CD4-positive, alpha-beta T cell treated with Interleukin-6 at 100 ng/mL for 8 hours (primary cell): ENCODE measurements at places on chromosomes 3 and 15.

DNA sequence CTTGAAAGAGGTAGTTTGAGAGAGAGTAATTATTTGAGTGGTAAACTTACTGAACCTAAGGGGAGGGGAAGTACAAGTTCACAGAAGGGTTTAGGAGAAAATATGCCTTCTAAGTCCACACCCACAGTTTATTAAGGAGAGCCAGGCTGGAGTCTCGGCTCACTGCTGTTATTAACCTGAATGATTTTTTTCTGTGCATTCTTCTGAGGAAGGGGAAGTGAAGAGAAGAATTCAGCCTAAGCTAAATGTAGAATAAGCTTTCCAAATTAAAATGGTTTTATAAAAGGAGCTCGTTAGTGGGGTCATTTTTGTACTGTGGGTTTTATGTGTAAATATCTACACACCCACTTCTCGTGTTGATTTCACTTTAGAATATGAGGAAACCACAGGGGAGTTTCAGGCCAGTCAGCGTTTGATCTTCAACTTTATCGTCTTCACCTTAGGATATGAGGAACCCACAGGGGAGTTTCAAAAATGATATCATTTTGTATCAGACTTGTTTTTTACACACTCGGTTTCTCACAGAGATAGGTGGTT, 1.5 kb downstream of the WHAMM start:
- DNase-seq = peak; percentile 67

DNA sequence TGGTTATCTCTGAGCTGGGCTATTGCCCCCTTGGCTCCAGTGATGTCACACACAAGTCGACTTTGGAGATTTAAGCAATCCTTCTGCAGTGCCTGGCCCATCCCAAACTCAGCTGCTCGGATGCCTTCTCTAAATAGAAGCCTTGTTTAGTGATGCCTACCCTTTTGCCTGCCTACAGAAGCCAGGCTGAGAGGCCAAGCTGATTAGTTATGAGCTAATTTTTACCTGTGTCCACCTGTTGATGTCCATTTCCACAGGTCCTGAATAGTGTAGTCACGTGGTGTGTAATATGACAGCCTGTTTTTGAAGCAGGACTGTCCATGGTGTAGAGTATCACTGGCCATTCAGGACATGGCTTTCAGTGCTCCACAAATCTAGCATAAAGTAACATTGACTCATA, 45.5 kb downstream of the SSUH2 start:
- DNase-seq = no peak

GRCh38 chr3:159830523-159831154, 158.0 kb upstream of the IL12A start:
- no peak for DNase-seq

DNA sequence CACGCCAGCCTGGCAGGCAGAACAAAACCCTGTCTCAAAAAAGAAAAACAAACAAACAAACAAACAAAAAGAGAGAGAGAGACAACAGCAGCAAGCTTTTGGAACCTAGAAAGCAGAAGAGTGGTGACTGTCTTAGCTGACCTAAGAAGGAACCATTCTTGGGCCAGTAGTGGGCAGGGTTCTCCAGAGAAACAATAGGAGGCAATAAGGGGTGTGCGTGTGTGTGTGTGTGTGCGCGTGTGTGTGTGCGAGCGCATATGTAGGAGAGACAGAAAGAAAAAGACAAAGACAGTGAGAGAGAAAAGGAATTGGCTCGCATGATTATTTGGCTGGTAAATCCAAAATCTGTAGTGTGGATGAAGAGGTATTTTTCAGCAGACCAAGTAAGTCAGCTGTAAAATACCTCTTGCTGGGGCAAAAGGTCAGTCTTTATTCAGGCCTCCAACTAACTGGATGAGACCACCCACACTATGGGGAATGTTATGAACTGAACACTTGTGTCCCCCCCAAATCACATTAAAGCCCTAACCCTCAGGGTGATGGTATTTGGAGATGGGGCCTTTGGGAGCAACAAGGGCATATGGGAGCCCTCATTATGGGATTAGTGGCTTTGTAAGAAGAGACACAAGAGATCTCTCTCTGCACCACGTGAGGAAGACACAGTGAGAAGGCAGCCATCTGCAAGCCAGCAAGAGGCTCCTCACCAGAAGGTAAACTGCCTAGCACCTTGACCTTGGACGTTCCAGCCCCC, 15.1 kb upstream of the BLM start:
- no peak for DNase-seq

DNA sequence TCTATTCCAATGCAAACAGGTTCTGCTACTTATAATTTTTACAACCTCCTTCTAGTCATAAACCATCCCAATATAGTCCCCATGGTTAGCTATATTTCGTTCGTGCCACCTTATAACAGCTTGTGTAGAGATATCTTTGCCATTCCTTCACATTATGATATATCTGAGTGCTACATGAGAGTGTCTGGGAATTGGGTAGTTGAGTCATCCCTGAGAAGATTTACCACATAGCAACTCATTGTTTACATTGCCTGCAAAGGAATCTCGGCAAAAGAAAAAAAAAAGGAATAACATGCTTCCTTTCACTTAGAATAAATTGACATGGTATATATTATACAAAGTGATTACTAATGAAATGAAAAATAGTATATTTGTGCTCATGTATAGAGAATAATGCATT, 86.0 kb upstream of the VGLL3 start:
- DNase-seq = no peak

GRCh38 chr15:43211224-43211735, 9.5 kb downstream of the EPB42 start:
- DNase-seq = no peak

DNA sequence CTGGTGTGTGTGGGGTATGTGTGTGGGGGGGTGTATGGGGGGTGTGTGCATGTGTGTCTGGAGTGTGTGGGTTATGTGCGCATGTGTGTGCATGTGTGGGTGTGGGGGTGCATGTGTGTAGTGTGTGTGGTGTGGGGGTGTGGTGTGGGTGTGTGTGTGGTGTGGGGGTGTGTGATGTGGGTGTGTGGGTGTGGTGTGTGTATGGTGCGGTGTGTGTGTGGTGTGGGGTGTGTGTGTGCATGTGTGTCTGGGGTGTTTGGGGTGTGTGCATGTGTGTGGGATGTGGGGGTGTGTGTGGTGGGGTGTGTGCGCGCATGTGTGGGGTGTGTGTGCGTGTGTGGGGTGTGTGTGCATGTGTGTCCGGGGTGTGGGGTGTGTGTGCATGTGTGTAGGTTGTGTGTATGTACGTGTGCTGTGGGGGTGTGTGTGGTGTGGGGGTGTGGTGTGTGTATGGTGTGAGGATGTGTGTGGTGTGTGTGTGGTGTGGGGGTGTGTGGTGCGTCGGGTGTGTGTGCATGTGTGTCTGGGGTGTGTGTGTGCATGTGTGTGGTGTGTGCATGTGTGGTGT, 6.2 kb upstream of the OCA2 start:
- DNase-seq = no peak

DNA sequence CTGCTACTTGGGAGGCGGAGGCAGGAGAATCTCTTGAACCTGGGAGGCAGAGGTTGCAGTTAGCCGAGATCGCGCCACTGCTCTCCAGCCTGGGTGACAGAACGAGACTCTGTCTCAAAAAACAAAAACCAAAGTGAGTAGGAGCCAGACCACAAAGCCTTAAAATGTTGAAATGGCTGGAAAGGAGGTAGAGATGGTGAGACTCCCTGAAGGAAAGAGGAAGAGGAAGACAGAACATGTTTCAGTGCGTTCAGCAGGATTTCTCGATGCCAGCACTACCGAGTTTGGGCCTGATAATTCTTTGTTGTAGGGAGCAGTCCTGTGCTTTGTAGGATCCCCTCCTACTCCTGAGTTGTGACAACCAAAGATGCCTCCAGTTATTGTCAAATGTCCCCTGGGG, 189.9 kb downstream of the AKAP13 start:
- DNase-seq = no peak

DNA sequence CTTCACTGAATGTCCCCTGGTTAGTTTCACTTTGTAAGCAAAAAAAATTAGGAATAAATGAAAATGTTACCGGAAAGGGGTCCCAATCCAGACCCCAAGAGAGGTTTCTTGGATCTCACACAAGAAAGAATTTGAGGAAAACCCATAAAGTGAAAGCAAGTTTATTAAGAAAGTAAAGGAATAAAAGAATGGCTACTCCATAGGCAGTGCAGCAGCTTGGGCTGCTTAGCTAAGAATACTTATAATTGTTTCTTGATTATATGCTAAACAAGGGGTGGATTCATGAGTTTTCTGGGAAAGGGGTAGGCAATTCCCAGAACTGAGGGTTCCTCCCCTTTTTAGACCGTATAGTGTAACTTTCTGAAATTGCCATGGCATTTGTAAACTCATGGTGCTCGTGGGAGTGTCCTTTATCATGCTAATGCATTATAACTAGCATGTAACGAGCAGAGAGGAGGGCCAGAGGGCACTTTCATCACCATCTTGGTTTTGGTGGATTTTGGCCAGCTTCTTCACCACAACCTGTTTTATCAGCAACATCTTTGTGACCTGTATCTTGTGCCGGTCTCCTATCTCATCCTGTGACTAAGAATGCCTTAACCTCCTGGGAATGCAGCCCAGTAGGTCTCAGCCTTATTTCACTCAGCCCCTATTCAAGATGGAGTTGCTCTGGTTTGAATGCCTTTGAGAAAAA, 41.0 kb upstream of the CMSS1 start:
- DNase-seq = no peak

GRCh38 chr3:134464689-134465365, 21.0 kb downstream of the ANAPC13 start:
- no peak for DNase-seq

DNA sequence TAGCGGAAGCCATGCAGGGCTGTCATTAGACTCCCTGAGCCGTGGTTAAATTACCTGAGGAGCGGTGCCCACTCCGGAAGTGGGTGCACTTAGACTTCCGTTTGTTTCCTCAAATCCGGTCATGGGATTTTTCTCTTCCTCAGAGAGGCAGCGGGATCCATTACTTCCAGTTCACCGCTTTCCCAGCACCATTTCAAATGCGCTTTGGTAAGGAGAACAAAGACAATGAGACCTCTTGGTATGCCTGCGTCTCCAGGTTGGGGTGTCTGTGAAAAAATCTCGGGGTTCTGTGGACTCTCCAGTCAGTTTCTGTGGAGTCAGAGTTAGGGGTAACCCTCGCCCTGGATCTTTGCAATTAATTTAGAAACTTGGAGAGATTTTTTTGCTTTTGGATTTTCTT, 132.3 kb upstream of the PTPRG start:
- no peak for DNase-seq

DNA sequence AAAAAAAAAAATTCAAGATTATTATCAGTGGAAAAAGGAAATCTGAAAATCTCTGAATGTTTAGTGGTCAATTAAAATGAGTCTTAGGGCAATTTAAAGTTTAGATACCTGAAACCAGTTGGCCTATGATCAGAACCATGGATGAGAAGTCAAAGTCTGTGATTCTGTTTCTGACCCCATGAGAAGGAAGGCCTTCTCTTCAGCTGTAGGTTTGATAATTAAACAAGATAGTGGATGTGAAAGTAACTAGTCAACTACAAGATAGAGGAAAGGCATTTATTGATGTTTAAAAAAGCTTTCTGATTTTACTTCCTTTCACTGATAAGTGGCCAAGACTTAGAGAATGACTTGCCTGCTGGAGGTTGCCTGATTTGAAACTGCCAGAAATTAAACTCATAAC, 8.7 kb downstream of the PLS1 start:
- no peak for DNase-seq

- no peak for DNase-seq
Measured at GRCh38 chr15:42775416-42775815, 38.5 kb upstream of the CDAN1 start.

GRCh38 chr15:101152914-101153313, 98.9 kb downstream of the CHSY1 start:
- no peak for DNase-seq

DNA sequence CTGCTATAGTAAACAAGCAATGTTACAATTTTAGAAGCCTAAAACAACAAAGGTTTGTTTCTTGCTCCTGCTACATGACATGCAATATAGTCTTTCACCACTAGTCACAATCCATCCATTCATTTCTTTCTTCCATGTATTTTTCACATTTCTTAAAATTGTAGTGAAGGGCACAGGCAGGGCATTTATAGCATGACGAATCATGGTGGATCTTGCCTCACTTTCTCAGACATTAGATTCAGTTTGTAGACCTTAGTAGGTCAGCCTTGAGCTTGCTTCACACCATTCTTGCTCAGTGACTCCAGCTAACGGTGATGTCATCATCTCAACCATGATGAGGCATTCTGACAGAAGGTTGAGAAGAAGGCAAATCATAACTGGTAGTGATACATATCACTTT, 546.8 kb downstream of the TBL1XR1 start:
- no peak for DNase-seq

- no peak for DNase-seq
Measured at GRCh38 chr15:33022629-33023028, 171.9 kb downstream of the FMN1 start.

GRCh38 chr3:118077332-118077731, 957.3 kb downstream of the IGSF11 start:
- no peak for DNase-seq

- DNase-seq = no peak
Measured at GRCh38 chr3:157443905-157444796, 7.5 kb downstream of the PTX3 start.

- DNase-seq = no peak
Measured at GRCh38 chr15:40471105-40471807, 472 bp downstream of the CHST14 start.

GRCh38 chr3:14047841-14048240, 76.8 kb downstream of the CHCHD4 start:
- no peak for DNase-seq

DNA sequence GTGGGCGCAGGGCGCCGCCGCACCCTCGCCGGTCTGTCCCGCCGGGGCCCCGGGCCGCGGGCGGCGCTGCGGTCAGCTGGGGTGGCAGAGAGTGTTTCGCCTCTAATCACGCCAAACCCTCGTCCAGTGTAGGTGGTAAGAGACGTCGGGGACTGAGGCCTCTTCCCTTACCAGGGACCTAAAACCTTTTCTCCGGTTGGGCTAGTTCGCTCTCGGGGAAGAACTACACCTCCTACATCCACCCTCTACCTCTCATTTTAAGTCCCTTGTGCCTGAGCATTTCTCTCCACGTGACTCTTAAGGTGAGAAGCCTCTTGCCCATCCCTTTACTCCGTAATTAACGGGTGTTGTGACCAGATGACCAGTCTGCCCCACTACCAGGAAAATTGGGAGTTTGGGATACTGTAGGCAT, 520 bp downstream of the TMEM42 start:
- DNase-seq = no peak

DNA sequence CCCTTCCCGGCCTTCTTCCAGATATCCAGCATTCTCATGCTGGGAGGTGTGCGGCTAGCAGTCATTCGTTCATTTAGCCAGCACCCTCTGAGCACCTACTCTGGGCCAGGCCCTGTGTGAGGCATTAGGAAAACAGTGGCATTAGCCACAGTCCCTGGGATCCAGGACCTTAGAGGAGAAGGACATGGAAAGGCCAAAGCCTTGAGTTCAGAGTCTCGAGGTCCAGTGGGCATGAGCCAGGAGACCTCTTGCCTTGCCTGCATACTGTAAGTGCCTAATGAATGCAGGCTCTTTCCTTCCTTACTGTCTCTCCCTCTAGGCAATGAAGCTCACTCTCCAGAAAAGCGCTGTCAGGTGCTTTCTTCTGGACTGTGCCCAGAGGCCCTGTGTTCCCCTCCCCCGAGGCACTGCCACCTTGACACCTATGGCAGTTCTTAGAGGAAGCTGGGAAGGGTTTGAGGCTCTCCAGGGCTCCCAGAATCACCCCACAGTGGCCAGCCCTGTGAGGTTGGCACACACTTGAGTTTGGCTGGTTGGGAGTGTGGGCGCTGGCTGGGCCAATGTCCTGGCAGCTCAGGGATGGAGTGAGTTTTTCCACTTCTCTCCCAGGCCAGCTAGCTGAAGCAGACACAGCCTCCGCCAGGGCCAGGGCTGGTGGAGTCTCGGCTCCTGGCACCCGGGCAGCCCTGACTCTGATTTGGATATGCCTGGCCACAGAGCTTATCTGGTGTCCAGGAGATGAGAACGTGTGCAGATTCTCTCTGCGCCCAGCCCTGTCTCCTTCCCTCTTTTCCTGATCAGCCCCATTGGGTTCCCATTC, 5.4 kb downstream of the CORO2B start:
- DNase-seq = no peak
